IPS-NIHi11 (cell line): ENCODE measurements at places on chromosomes 5 and 9.

- DNase-seq: no peak
These were observed 37.2 kb downstream of the RXRA start for GRCh38 chr9:134363450-134363849.

- peak; percentile 34 for DNase-seq
These were observed 104.9 kb upstream of the RUSC2 start for GRCh38 chr9:35385042-35385441.

GRCh38 chr9:19231904-19232822, 1.7 kb downstream of the DENND4C start:
- no peak for DNase-seq

DNA sequence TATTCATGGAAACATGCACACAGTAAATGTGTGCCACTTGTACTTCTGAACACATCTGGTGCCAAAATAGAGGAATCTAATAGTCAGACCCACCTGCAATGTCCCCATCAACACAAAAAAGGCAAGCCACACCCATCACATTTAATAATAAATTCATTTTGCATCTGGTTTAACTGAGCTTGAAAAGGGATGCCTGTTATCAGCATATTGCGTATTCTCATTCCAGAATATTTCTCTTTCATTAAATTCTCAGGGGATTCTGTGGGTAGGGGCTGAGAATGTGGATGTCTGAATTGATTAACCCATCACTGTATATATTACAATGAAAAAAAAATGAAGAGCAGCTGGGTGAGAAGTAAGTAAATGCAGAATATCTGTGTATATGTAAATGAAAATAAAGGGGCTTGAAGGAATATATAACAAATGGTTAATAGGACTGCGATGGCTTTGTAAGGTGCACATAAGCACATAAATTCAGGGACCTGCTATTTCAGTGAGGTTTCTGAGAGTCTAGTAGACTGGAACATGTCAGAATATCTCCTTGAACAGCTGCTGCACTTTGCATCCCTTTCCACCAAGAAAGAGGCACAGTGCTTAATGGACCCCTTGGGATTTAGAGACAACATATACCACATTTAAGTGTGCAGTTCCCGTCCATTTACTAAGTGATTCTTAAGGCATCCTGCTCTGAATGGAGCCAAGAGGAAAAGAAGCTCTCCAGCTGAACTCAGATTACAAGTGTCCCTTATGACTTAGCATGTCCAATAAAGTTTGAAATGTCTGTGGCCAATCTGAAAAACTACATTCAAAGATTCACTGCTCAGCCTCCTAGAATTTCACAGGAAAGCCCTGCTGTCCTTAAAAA, 104.1 kb upstream of the NIPBL start:
- no peak for DNase-seq

- no peak for DNase-seq
These were observed 2.6 kb downstream of the FABP6 start for GRCh38 chr5:160231783-160232342.

DNA sequence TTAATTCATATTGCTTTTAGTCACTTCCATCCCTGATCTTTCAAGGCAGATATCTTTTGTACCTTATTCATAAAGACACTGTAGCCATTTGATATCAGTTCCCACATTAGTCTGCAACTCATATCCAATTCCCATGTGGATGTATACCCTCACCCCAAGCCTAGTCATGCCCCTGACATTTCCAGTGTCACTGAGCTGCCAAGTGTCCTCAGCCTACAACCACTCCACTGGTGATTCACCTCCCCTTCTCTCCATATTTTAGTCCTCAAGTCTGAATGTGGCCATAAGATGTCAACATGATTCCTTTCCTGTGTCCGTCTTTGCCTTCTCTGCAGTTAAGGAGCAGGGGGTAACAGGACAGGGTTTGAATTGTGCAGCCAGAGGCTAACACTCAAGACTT, 346.9 kb downstream of the RAB3C start:
- DNase-seq: no peak

DNA sequence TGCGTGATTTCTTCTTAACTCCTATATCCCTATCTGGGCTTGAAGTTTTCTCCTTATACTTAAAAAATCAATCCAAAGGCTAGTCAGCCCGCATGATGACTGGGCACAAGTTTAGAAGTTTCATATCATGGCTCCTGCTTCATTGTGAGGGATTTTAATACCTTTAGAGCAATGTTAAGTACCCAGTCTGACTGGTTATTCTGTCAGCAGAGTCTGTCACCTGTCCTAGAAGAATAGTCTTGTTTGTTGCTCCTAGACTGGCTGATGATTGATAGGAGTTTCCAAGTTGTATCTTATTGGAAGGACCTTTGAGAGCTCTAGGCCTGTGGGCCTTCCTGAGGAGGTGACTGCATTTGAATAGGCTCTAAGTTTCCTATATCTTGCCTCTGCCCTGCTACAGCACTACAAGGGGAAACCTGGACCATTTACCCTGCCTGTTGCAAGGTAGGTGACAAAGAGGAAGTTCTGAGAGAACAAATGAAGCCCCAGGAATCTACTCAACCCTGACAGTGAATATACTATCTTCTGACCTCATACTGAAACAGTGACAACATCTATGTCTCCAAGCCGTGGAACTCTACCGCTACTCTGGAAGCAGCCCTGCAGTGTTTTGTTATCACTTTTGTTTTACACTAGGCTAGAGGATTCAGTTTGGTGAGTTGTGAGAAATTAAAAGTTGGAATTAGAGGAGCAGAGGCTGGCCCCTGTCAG, 66.5 kb downstream of the F2RL2 start:
- no peak for DNase-seq

- DNase-seq: no peak
These were observed 6.8 kb upstream of the HNRNPA0 start for GRCh38 chr5:137760719-137761516.

- DNase-seq: no peak
These were observed 109.2 kb upstream of the EMB start for GRCh38 chr5:50550267-50550666.

DNA sequence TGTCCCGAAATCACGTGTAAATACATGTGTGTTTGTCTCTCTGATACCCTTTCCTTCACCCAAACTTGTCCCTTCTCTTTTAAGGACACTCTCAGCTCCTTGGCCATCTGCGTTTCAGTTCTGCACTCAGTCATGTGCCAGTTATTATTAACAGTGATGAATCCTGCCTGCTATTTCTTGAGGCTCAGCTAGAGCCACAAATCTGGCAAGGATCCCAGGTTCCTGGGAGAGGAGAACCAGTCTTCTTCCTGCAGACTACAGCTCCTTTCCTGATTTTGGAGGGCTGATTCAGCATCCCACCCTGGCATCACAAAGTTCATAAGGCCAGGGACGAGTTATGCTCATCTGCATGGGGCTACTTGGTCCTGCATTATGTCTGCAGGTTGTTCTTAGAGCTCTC, 5.6 kb downstream of the MAMDC2 start:
- DNase-seq: no peak

DNA sequence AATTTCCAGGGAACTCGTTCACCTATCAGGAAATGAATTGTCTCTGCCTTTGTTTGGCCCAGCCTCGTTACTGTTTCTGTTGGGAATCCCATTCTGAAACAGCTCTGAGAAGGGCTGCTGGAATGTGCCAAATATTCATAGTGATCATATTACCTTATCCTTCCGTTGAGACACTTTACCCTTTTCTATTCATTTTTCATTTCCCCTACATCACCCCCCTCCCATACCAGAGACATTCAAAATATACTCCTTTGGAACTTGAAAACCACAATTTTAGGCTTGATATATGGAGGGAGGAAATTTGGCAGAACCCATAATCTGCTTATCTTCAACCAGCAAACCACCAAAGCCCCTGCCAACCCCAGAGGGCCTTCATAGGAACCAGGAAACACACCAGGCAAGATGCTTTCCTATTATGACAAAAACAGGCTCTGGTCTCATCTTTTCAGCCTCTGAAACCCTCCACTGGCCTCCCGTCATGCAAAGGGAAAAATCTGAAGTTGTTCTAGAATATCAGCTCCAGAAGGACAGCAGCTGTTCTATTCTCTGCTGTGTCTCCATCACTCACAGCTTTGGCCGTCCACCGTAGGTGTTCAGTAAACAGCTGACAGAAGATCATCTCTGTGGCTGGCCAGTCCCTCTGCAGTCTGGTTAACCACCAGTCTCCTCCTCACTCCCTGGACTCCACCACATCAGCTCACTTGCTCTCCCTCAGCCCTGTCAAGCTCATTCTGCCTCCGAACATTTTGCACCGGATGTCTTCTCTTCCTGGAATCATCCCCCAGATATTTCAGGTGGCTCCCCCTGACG, 217.2 kb upstream of the WWC1 start:
- no peak for DNase-seq

DNA sequence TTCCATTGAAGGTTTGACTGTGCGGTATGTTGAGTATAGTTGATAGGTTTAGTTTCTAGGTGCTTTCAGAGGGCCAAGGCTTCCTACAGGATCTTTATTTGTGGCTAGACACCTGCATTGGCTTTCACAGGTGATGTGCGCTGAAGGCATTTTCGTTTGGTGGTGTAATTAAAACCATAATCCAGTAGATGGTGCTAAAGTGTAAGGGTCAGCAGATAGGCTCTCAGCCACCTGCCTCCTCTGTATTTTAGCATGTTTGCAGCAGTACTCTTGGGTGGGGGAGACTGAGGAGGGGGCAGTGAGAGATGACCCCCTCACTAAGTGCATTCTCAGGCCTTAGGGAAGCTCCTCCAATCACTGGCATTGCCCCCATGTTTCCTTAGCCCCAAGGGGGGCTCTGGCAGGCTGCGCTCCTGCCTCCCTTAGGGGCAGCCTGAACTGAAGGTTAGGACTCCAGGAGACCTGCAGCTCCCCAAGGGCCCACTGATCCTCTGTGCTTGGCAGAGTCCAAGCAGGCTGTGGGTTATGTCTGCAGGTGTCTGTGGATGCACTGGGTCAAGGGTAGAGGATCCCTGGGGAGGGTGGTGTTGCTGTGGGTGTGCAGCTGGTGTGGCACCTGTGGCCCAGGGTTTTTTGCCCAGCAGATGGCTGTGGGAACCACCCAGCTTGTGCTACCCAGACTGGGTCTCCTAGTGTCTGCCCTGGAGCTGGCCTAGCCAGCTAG, 23.4 kb downstream of the CDK20 start:
- DNase-seq: peak; percentile 67

DNA sequence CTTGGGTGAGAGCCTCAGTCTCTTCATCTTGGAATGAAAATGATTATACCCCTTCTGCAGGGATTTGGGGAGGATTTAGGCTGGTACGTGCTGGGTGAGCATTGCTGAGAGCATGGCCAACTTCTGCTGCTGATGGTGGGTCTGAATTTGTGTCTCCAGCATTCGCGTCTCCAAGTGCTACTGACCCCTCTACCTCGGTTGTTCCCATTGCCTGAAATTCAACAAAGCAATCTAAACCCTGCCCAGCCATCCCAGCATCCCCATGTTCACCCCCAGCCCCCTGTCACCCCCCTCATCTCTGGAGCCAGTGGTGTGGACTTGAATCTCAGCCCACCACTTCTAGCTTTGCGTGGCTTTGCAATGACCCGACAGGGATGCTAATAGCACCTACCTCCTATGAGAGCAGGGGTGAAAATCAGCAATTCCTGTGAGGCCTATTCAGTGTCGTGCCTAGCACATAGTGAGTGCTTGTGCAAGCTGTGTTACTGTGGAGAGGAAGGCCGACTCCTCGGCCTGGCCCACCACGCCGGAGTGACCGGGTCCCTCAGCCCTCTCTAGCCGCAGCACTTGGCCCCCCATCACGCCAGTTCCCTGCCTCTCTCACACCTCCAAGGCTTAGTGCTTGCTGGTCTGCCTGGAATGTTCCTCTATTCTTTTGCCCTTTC, 43.4 kb upstream of the SH3PXD2B start:
- DNase-seq: no peak

- no peak for DNase-seq
These were observed 800.5 kb downstream of the BRINP1 start for GRCh38 chr9:118568704-118569103.

GRCh38 chr5:87399720-87400119, 13.0 kb downstream of the CCNH start:
- DNase-seq: no peak

- no peak for DNase-seq
These were observed 60.9 kb upstream of the CD180 start for GRCh38 chr5:67257500-67257899.

DNA sequence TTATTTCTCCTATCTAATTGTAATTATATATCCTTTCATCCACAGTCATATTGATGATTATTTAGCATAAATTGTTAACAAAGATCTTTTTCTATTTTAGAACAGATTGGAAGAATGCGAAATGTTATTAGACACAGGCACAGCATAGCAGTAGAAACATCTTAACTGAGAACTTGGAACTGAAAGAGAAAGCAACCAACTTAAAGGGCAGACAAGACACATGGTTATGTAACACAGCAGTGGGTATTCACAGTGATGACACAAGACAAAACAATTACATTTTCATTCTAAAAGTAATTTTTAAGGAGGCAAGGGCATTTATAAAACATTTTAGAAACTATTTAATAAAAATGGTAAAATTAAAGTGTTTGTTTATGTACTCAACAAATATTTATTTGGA, 57.7 kb upstream of the MEF2C start:
- no peak for DNase-seq

GRCh38 chr9:120289098-120289497, 290.9 kb downstream of the CDK5RAP2 start:
- DNase-seq: no peak

- DNase-seq: no peak
These were observed 88.0 kb upstream of the ANKH start for GRCh38 chr5:14959399-14960119.

- DNase-seq: no peak
These were observed 584.6 kb downstream of the ANXA1 start for GRCh38 chr9:73736270-73736669.

DNA sequence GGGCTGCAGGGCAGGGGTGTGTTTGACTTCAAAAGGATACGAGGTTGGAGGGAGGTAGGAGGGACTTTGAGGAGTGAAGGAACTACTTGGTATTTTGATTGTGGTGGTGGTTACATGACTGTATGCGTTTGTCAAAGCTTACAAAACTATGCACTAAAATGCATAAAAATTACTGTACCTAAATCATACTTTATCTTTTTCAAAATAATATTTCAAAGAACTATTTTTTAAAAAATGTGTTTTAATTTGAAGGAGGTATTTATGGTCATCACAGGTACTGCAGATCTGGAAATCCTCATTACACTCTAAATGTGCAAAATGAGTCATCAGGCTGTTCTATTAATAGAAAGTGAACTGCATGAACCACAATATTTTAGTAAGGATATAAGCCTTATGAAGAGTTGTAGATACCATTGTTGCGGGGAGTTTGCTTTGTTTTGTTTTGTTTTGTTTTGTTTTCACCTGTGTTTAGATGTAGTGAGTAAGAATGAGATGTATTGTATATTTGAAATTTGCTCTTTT, 116.9 kb downstream of the ARRDC3 start:
- DNase-seq: no peak
